ENCODE measurements at places on chromosomes 7 and 10. TPM values are rescaled to one million over a fixed set of nuclear protein-coding genes. Genes with fewer than 3 reads are reported as not detected.
A peak's percentile ranks its signal among the peaks of the same experiment; 100 is the strongest.

- DNase-seq = no peak
- no peak overlapping the region for H3K4me3 ChIP-seq
- H3K4me1 ChIP-seq = peaks cover 16% of the 10 kb centered on the region
- H3K27me3 ChIP-seq = no peaks in the 10 kb centered on the region
These were observed 68.5 kb downstream of the MAP3K8 start for GRCh38 chr10:30502266-30503060.

DNA sequence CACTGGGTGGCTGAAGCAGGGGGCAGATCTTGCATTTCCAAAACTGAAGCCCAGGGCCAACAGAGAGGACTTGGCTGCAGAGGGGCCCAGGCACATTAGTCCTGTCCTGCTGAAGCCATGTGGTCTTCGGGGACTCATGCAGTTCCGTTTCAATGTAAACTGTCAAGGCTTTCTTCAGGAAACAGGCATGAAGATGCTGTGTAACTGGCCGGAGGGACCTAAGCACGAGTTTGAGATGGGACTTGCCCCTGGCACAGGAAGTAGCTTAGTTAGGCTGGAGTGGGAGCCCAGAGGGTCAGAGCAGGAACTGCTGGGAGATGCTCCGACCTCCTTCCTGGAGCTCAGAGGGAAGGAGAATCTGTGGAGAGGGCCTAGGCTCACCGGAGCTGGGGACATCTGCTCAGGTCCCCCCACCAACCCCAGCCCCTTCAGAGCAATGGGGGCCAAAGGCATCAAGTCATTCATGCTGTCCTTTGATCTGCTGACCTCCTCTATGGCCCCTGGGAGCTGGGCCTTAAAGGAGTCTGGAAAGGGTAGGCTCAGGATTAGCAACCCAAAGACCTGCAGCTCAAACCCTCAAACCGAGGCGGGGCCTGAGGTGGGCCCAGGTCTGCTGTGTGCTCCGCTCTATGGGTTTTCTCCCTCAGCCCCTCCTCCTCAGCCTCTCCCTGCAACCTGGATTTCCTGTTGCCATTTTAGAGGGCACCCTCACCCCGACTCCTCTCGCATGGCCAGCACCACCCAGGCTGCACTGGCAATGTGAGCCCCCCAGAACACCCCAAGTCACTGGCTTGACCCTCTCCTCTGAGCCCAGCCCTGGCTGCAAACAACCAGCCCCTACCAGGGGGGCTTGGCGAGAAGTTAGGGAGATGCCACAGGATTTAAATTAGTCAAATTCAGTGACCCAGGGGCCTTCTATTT is 4.4 kb upstream of the MNX1 start:
- H3K4me1 ChIP-seq = peaks cover 15% of the 10 kb centered on the region
- no peaks in the 10 kb centered on the region for H3K36me3 ChIP-seq
- H3K27me3 ChIP-seq = peaks cover 31% of the 10 kb centered on the region
- no peak overlapping the region for H3K4me3 ChIP-seq
- no peak for DNase-seq

DNA sequence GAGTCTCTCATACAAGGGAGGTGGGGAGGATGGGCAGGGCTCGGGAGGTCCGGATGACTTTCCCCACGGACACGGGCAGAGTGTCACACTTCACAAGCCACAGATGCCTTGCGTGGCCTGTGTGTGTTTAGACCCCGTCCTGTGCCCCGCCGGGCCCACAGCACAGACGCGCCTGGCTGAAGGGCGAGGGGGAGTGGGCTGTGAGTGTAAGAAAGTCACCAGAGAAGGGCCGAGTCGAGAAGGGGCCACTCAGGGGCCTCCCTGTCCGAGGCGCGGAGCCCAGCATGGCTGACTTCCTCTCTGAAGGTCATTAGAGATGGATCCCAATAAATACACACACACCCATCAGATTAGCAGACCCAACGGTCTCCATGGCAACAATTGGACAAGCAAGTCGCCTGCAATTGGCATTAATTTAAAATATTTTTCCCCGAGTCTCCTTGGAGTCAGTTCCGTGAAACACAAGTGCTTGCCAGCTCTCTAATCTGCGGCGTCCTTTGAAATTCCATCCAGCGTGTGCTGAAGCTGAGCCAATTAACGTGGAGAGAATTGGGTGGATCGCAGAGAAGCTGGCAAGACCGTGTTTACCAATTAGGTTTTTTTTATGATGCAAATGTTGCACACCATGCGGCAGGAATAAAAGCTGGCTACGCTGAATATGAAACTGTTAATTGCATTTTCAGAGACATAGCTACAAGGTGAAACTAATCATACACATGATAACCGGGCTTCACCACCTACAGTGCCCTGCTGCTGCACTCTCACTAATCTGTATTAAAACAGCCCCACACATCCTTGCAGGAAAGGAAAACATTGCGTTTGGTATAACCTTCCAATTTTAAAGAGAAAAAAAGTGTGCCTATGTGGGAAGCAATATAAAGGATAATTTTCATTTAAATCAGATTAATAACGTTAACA is 571.2 kb downstream of the PTPRN2 start:
- no peak overlapping the region for H3K27ac ChIP-seq
- DNase-seq = peak; percentile 87
- no peaks in the 10 kb centered on the region for H3K36me3 ChIP-seq
- no peaks in the 10 kb centered on the region for H3K27me3 ChIP-seq
- no peak overlapping the region for H3K4me3 ChIP-seq
- H3K4me1 ChIP-seq = peaks cover 31% of the 10 kb centered on the region

Gene ATP6V0A4
- total RNA-seq = 1.5 TPM

Gene SEC61A2
- total RNA-seq = 17.5 TPM

Gene ATXN7L1
- total RNA-seq = 12.2 TPM
